Astrocyte (in vitro differentiated cells and primary cell): ENCODE measurements at places on chromosomes 3 and 15. TPM values are rescaled to one million over a fixed set of nuclear protein-coding genes. Genes with fewer than 3 reads are reported as not detected.

The CCR8 gene
- not detected in 2 replicates for total RNA-seq

- H3K4me1 ChIP-seq: no peaks in the 10 kb centered on the region
- H3K36me3 ChIP-seq: no peaks in the 10 kb centered on the region
- no peak overlapping the region for H3K27ac ChIP-seq
- H3K27me3 ChIP-seq: no peaks in the 10 kb centered on the region
- H3K4me3 ChIP-seq: no peak overlapping the region
- no peak for DNase-seq
These were observed 31.6 kb downstream of the PIK3CB start for GRCh38 chr3:138803006-138803653.

- no peak for DNase-seq
- no peaks in the 10 kb centered on the region for H3K36me3 ChIP-seq
- no peaks in the 10 kb centered on the region for H3K27me3 ChIP-seq
- H3K4me3 ChIP-seq: no peak overlapping the region
These were observed 90.6 kb downstream of the LIPC start for GRCh38 chr15:58522391-58522790.

DNA sequence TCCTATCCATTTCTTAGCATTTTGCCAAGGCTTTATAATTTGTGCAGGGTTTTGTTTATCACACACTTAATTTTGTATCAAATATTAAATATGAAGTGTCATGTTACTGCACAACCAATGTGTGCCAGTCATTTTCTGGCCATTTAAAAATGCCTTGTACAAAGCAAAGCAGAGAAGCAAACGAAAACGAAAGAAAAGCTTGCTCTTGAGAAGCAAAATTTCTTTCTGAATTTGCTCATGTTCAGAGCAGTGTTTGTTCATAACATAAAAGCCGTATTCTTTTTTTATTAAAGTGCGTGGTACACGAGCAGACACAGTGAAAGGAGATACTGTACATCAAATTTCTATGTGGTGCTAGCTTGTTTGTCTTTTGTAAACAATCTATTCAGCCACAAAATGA is 792.6 kb downstream of the NAALADL2 start:
- H3K36me3 ChIP-seq: no peaks in the 10 kb centered on the region
- no peaks in the 10 kb centered on the region for H3K4me1 ChIP-seq
- H3K27me3 ChIP-seq: no peaks in the 10 kb centered on the region
- H3K27ac ChIP-seq: no peak overlapping the region
- no peak overlapping the region for H3K4me3 ChIP-seq

The GOLGA6L24 gene
- not detected in 2 replicates for total RNA-seq

The TEX55 gene
- total RNA-seq: not detected in 2 replicates

DNA sequence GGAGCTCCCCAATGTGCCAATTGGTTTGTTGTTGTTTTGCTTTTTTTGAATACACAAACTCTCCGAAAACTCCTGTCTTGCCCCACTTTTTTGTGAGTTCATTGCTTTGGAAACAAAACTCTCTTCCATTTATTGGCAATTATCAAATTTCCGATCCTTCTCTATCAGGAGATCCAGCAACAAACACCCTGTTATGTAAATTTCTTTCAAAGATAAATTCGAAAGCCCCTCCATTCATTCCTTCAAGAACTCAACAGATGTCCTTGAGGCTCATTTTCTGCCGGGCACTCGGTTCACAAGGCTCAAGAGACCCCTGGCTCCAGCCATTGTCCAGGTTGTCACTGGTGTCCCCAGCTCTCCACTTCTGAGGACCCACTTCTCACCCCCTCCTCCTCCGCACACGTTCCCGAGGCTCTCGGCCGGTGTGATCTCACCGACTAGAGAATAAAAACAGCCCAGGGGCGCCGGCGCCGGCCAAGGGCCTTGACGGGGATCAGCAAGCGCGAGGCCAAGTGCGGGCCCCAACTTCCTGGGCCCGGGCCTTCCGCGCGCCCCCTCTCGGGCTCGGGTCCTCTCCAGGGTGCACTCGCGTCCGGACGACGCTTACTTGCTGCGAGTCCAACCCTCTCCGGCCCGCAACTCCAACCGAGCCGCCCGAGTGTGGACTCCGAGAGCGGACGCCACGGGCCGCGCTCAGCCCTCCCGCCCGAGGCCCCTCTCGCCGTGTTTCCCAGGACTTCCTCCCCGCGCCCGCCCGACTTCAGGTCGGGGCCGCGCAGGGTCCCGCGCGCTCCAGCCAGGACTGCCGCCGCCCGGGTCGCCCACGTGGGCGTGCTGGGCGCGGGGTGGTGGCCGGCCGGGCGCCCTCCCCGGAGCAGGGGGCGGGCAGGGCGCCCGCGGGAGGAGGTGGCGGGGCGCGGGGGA is 533 bp upstream of the SMAD3 start:
- no peak for DNase-seq
- peak overlapping the region; percentile 80 for H3K27ac ChIP-seq
- H3K4me3 ChIP-seq: peak overlapping the region; percentile 52
- H3K36me3 ChIP-seq: no peaks in the 10 kb centered on the region

GRCh38 chr15:58528188-58528870 is 96.5 kb downstream of the LIPC start:
- H3K27ac ChIP-seq: no peak overlapping the region
- H3K36me3 ChIP-seq: no peaks in the 10 kb centered on the region
- H3K4me1 ChIP-seq: peaks cover 3% of the 10 kb centered on the region
- H3K27me3 ChIP-seq: no peaks in the 10 kb centered on the region
- DNase-seq: peak; percentile 77

GRCh38 chr15:39581242-39581792 is 438 bp downstream of the THBS1 start:
- H3K4me3 ChIP-seq: peak overlapping the region; percentile 94
- H3K27me3 ChIP-seq: no peaks in the 10 kb centered on the region
- peaks cover 40% of the 10 kb centered on the region for H3K36me3 ChIP-seq

DNA sequence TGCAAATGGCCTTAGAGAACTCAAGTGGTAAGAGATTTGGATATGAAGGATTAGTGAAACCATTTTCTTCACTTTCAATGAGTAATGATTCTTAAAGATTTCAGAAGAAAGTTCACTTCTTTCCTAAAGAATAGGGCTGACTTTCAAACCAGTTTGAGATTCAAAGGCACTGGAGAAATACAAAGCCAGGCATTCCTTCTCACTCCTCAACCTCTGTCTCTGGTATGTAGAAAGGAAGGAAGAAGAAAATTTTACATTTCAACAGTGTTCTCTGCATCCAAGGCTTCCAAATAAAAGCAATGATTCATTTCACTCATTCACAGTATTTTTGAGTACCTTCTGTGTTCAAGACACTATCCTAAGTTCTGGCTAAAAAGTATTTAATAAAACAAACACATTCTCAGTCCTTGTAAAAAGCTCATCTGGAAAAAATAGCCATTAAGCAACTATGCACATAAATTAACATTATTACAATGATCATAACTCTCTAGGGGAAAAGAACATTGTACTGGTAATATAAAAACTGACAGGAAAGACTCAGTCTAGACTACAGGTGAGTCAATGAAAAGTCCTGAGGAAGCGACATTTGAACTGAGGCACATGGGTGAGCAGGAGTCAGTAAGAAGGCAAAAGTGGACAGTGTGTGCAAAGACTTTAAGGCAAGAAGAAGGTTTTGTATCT is 79.5 kb downstream of the IMPG2 start:
- no peaks in the 10 kb centered on the region for H3K36me3 ChIP-seq
- no peaks in the 10 kb centered on the region for H3K27me3 ChIP-seq
- H3K27ac ChIP-seq: no peak overlapping the region
- DNase-seq: no peak

The EXD1 gene
- total RNA-seq: 0.07 TPM in 1 of 2 replicates, not detected in the other

DNA sequence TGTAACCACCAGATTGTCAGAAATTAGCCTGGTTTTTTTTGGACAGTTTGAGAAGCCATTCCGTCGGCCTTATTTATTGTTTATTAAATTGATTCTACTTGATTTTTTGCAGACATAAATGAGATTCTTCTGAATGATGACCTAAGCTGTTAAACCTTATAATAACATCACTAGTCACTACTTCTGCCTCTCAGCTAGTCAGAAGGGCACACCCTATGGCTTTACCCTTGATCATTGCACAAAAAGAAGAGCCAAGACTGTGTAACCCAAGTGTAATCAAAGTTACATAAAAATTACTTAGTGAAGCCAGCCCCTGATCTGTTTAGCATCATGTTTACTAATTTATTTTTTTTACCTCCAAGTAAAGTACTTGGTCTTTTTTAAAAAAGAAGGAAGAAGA is 64.3 kb downstream of the CHL1 start:
- no peaks in the 10 kb centered on the region for H3K27me3 ChIP-seq
- DNase-seq: no peak
- H3K36me3 ChIP-seq: no peaks in the 10 kb centered on the region
- no peak overlapping the region for H3K4me3 ChIP-seq

The PPP1R14D gene
- total RNA-seq: not detected in 2 replicates
